Hepatocyte (in vitro differentiated cells): ENCODE measurements at places on chromosomes 13 and 19. TPM values are rescaled to one million over a fixed set of nuclear protein-coding genes. Genes with fewer than 3 reads are reported as not detected.

GRCh38 chr19:3062165-3063105 is at the start of gene TLE5:
Gene TLE5 (minus strand): TSS chr19:3062495. CDS start chr19:3062200, 295 bp downstream.
- no peaks in the 10 kb centered on the region for H3K27me3 ChIP-seq
- H3K4me3 ChIP-seq = peak within 1 kb of the TSS; percentile 96
- peaks cover 43% of the 10 kb centered on the region for H3K4me1 ChIP-seq
- peak; percentile 86 for DNase-seq
- H3K36me3 ChIP-seq = no peaks in the 10 kb centered on the region

- H3K27ac ChIP-seq = no peak overlapping the region
- H3K36me3 ChIP-seq = no peaks in the 10 kb centered on the region
- H3K4me1 ChIP-seq = no peaks in the 10 kb centered on the region
- no peak overlapping the region for H3K4me3 ChIP-seq
- H3K27me3 ChIP-seq = no peaks in the 10 kb centered on the region
Observed at GRCh38 chr19:55902080-55902751, 29.9 kb downstream of the NLRP13 start.

DNA sequence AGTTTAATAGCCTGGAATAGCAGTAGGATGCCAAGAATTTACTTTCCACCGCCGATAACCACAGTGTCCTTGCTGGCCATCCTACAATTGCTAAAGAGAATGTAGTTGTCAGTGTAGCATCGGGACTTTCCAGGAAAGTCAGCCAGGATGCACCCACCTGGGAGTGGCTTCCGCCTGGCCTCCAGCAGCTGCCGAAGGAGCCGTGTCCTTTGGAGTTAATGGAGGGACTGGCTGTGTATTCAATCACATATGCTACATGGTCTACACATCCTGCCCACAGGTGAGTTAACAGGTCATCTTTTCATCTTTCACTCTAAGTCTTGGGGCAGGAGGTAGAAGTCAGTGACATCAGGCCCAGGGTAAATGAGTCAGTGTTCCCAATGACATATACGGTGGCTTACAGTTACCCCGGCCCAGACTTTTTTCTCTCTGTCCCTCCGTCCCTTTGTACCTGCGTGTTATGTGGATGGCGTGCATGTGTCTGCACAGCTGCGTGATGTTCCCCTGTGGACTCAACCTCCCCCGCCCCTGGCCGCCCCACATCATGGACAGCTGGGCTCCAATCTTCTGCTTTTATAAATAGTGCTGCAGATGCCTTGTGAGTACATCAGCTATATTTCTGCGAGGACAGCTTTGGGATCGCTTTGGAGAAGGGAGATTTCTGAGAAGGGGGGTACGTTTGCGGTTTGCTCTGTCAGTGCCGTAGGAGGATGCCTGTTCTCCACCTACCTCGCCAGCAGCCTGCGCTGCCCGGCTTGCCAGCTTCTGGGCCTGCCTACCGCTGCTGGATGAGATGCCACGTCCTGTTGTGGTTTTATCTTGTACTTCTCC is 63.1 kb downstream of the ATP11A start:
- DNase-seq = no peak
- H3K4me1 ChIP-seq = peaks cover 16% of the 10 kb centered on the region
- H3K4me3 ChIP-seq = no peak overlapping the region
- H3K27ac ChIP-seq = no peak overlapping the region
- H3K27me3 ChIP-seq = no peaks in the 10 kb centered on the region

GRCh38 chr13:110869231-110869804 is 45.6 kb downstream of the ANKRD10 start:
- no peak overlapping the region for H3K4me3 ChIP-seq
- DNase-seq = no peak
- peak overlapping the region; percentile 80 for H3K27ac ChIP-seq

- no peaks in the 10 kb centered on the region for H3K4me1 ChIP-seq
- no peaks in the 10 kb centered on the region for H3K27me3 ChIP-seq
- no peaks in the 10 kb centered on the region for H3K36me3 ChIP-seq
Observed at GRCh38 chr19:33129901-33130300, 2.0 kb upstream of the WDR88 start.

- no peaks in the 10 kb centered on the region for H3K27me3 ChIP-seq
- no peaks in the 10 kb centered on the region for H3K36me3 ChIP-seq
- no peak overlapping the region for H3K27ac ChIP-seq
- no peaks in the 10 kb centered on the region for H3K4me1 ChIP-seq
Observed at GRCh38 chr19:3179739-3180293, 1.2 kb downstream of the S1PR4 start.

- H3K27me3 ChIP-seq = no peaks in the 10 kb centered on the region
- no peak for DNase-seq
- no peaks in the 10 kb centered on the region for H3K36me3 ChIP-seq
- no peak overlapping the region for H3K4me3 ChIP-seq
Observed at GRCh38 chr19:27774827-27775226, 1438.1 kb downstream of the UQCRFS1 start.

- no peak overlapping the region for H3K4me3 ChIP-seq
- H3K27ac ChIP-seq = no peak overlapping the region
- H3K4me1 ChIP-seq = peaks cover 5% of the 10 kb centered on the region
- DNase-seq = no peak
- H3K36me3 ChIP-seq = no peaks in the 10 kb centered on the region
Observed at GRCh38 chr19:17394891-17395415, 957 bp upstream of the CCDC194 start.

DNA sequence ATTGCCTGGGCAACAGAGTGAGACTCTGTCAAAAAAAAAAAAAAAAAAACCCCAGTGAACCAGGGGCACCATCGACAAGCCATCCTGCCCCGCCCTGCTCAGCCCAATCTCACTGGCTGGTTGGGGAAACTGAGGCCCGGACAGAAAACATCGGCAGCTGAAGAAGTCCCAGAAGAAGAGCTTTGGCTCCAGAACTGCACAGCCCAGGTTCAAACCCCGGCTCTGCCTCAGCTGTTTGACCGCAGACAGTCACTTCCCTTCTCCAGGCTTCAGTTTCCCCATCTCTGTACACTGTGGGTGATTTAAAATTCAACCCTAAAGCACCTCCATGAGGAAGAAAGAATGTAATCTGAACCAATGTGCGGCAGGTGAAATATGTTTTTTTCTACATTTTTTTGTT is 9.4 kb upstream of the SEMA6B start:
- DNase-seq = no peak
- H3K27ac ChIP-seq = no peak overlapping the region
- no peaks in the 10 kb centered on the region for H3K4me1 ChIP-seq
- no peaks in the 10 kb centered on the region for H3K36me3 ChIP-seq
- no peak overlapping the region for H3K4me3 ChIP-seq

- peak; percentile 66 for DNase-seq
- no peaks in the 10 kb centered on the region for H3K4me1 ChIP-seq
- peaks cover 72% of the 10 kb centered on the region for H3K27me3 ChIP-seq
- H3K4me3 ChIP-seq = no peak overlapping the region
- H3K36me3 ChIP-seq = no peaks in the 10 kb centered on the region
Observed at GRCh38 chr19:50695251-50696093, 24.1 kb downstream of the SHANK1 start.

GRCh38 chr13:25587326-25587980 is 215.7 kb downstream of the ATP8A2 start:
- H3K4me3 ChIP-seq = no peak overlapping the region
- DNase-seq = no peak
- H3K36me3 ChIP-seq = no peaks in the 10 kb centered on the region
- no peaks in the 10 kb centered on the region for H3K4me1 ChIP-seq
- H3K27ac ChIP-seq = no peak overlapping the region

- no peaks in the 10 kb centered on the region for H3K36me3 ChIP-seq
- DNase-seq = no peak
- peaks cover 3% of the 10 kb centered on the region for H3K27me3 ChIP-seq
- H3K4me1 ChIP-seq = no peaks in the 10 kb centered on the region
Observed at GRCh38 chr19:40502081-40502480, 35.3 kb downstream of the SPTBN4 start.

- H3K36me3 ChIP-seq = no peaks in the 10 kb centered on the region
- H3K27ac ChIP-seq = peak overlapping the region; percentile 93
- no peaks in the 10 kb centered on the region for H3K27me3 ChIP-seq
- H3K4me3 ChIP-seq = peak overlapping the region; percentile 62
- H3K4me1 ChIP-seq = peaks cover 31% of the 10 kb centered on the region
- DNase-seq = peak; percentile 75
Observed at GRCh38 chr19:15379999-15380647, 536 bp upstream of the AKAP8 start.

DNA sequence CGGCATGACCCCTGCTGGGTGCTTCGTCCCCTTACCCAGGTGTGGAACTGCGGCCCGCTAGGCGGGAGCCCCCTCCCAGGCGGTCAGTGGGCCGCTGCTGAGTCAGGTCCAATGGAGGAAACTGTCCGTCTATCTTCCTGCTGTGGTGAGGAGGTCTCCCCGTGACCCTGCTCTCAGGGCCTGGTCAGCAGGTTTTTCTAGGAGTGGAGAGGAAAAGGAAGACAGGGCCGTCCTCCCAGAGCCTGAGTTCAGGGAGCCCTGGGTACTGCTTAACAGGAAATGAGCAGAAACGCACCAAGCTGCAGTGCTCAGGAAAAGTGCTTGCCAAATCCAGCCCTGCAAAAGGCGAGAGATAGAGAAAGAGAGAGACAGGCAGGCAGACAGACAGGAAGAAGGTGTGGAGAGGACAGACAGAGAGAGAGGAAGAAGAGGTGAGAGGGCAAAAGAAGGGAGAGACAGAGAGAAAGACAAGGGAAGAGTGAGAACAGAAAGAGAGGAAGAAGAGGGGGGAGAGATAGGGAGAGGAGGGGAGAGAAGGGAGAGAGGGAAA is 10.3 kb downstream of the SH3GL1 start:
- no peaks in the 10 kb centered on the region for H3K27me3 ChIP-seq
- no peak overlapping the region for H3K4me3 ChIP-seq
- DNase-seq = no peak
- H3K36me3 ChIP-seq = no peaks in the 10 kb centered on the region

- no peaks in the 10 kb centered on the region for H3K27me3 ChIP-seq
- peak; percentile 89 for DNase-seq
- no peak overlapping the region for H3K4me3 ChIP-seq
- peaks cover 32% of the 10 kb centered on the region for H3K4me1 ChIP-seq
Observed at GRCh38 chr19:6737873-6738786, 750 bp upstream of the GPR108 start.

DNA sequence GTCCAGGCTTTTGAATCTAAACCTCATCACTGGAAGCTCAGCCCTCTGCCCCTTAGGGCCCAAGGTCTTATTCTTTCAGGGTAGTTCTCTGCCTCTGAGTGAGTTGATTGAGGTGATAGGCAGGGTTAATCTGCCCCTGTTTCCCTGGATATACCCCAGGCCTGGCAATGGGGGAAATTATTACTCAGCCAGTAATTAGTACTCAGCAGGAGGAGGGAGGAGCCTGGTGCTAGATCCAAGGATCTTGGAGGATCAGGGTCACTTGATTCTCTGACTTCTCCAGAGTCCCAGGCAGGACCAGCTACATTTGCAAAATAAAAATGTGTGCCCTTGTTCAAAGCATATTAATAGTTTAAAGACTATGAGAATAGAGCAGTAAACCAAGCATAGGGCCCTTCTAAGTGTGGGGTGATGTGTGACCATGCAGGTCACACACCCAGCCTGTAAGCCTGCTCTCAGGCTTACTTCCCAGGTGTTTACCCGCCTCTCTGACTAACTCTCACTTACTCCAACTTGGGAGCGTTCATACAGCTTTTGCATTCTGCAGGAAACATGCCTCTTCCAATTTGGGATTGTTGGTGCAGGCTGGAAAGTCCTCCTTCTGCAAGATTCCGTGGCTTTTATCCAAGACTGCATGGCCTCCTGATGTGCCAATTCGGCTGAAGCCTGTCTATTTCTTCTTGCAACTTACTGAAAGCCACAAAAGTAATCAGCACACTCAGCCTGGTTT is 7.9 kb upstream of the STK24 start:
- no peaks in the 10 kb centered on the region for H3K36me3 ChIP-seq
- H3K27me3 ChIP-seq = no peaks in the 10 kb centered on the region
- H3K4me3 ChIP-seq = no peak overlapping the region
- DNase-seq = no peak
- H3K4me1 ChIP-seq = peaks cover 7% of the 10 kb centered on the region
- no peak overlapping the region for H3K27ac ChIP-seq

DNA sequence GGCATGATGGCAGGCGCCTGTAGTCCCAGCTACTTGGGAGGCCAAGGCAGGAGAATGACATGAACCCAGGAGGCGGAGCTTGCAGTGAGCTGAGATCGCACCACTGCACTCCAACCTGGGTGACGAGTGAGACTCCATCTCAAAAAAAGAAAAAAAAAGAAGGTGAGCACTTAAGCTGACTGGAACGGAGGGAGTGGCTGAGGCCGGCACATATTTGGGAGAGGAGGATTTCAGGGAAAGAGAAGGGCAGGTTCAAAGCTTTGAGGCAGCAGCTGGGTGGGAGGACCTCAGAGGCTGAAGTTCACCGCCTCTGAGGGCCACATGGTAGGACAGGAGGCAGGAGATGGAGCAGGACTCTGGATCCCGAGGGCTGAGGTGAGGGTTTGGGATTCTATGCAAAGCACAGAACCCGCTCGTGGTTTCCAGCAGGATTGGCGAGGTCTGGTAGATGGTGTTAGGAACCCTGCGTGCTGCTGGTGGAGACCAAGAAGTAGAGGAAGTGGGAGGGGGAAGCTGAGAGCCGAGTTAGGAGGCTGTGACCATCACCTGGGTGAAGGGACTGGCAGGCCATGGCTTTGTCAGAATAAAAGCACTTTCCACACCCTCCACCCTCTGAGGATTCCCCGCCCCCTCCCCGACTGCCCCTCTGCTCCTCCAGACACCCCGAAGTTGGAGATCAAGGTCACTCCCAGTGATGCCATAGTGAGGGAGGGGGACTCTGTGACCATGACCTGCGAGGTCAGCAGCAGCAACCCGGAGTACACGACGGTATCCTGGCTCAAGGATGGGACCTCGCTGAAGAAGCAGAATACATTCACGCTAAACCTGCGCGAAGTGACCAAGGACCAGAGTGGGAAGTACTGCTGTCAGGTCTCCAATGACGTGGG is 8.4 kb downstream of the CD22 start:
- no peaks in the 10 kb centered on the region for H3K4me1 ChIP-seq
- H3K4me3 ChIP-seq = no peak overlapping the region
- no peaks in the 10 kb centered on the region for H3K27me3 ChIP-seq
- H3K36me3 ChIP-seq = no peaks in the 10 kb centered on the region
- H3K27ac ChIP-seq = no peak overlapping the region

DNA sequence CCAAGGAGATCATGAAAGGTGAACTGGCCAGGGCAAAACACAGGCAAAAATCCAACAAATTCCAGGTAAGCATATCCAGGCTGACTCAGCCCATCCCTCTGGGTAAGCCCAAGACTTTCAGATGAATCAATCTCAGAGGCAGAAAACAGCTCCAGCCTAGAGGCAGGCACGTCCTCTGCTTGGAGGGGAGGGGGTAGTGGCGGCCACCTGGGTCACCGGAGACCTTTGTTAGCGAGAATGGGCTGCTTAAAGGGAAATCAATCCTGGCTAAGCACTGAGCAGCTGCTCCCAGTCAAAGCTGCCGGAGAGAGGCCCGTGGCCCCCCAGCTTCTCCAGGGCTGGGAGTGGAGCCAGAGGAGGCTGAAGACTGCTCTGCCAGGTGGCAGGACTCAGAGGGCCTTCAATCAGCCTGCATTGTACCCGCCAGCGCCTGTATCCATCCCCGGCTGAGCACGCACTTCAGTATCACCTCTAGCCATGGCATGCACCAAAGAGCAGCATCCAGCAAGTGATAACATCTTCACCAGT is 48.2 kb downstream of the PIN1 start:
- no peaks in the 10 kb centered on the region for H3K4me1 ChIP-seq
- no peaks in the 10 kb centered on the region for H3K36me3 ChIP-seq
- no peaks in the 10 kb centered on the region for H3K27me3 ChIP-seq
- DNase-seq = no peak
- H3K27ac ChIP-seq = no peak overlapping the region
- no peak overlapping the region for H3K4me3 ChIP-seq

MICOS13 gene
- total RNA-seq = 32.3 and 38.2 TPM in 2 replicates

ZNF549 gene
- 4.3 and 6.4 TPM in 2 replicates for total RNA-seq

TRPC4 gene
- 0.50 and 0.72 TPM in 2 replicates for total RNA-seq

PRTN3 gene
- total RNA-seq = not detected in 2 replicates

ATP7B gene
- total RNA-seq = 51.2 and 70.0 TPM in 2 replicates

PCDH20 gene
- 10.2 and 11.2 TPM in 2 replicates for total RNA-seq
